ENCODE measurements at places on chromosomes 13 and 19.

- no peak for DNase-seq
These were observed 318.7 kb upstream of the KLF12 start for GRCh38 chr13:74452881-74453280.

DNA sequence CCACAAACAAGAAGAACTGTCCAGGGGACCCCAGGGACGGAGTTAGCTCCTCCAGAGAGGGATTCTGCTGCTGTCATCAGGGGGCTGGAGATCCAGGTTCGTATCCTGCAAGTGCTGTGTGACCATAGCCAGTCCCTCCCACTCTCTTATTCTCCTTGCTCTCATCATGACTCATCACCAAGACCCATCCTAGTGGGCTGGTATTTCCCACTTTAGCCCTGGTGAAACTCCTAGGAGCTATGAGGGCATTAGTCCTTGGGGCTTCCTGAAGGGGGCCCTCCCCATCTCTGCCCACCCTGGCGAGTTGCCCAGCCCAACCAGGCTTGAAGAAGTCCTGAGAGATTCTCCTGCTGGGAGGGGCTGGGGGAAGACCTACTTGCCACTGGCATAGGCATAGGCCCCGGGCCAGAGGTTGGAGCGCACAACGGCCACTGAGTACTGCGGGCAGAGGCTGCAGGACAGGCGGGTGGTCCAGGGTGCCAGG lies 7.5 kb upstream of the DMWD start:
- no peak for DNase-seq

DNA sequence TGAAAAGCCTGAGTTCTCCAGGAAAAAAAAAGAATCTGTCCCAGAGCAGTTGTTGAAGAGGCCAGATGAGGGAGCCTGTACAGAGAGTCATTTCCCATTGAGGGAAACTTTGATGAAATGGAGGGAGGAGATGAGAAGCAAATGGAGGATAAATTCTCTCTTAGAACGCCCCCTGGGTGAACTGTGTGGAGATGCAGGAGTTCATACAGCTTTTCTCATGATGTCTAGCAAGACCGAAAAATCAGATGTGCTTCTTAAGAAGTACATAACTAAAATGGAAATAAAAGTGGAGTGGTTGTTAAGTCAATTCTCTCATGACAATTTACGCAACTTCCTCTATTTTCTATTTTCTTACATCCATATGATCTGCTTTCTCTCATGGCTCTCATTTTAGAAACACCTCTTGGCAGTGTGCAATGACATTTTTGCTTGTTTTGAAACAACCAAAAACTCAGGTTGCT lies 1263.1 kb downstream of the PCDH9 start:
- DNase-seq = no peak

DNA sequence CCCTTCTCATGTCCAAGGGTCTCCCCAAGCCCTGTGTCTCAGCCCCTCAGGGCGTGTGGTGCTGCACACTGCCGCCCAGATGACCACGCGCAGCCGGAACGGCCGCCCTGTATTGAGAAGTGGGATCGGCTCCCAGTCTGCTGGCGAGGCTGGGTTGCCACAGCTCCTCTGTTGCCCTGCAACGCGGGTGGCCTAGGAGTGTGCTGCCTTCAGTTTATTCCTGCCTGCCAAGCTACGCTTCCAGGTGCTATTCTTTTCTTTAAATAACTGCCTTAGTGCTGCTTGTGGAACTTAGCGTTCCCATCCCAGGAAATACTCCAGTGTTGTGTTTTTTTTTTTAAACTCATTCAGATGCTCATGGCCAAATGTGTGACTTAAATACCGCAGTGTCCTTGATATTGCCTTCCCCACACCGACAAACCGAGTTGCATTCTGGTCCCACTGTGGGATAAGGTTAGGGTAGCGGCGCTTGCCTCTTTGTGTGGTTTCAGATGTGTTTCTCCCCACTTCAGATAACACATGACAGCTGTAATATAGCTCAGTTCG lies 16.6 kb downstream of the ACTN4 start:
- DNase-seq = no peak

GRCh38 chr13:29287237-29287636 lies 308.3 kb downstream of the SLC7A1 start:
- no peak for DNase-seq

DNA sequence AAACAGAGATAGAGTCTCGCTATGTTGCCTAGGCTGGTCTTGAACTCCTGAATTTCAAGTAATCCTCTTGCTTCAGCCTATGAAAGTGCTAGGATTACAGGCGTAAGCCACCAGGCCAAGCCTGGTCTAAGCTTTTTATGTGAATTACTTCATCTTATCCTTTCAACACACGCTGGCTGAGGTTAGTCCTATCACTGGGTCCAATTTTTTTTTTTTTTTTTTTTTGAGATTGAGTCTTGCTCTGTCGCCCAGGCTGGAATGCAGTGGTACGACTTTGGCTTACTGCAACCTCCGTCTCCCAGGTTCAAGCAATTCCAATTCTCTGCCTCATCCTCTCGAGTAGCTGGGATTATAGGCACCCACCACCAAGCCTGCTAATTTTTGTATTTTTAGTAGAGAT lies 10.4 kb downstream of the MYO1F start:
- no peak for DNase-seq

DNA sequence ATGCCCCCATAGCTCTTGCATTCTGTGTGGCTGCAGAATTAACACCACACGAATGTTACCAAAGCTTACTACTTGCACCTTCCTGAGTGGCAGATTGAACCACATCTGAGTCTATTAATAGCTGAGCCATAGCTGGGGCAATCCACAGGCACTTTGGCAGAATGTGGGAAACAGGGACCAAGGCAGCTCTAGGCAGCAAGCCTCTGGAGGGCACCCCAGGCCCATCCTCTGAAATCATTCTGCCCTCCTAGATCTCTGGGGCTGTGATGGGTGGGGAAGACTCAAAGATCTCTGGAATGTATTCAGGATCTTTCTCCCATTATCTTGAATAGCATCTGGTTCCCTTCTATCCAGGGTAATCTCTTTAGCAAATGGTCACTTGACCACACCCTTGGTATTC lies 139.3 kb downstream of the TNFRSF19 start:
- no peak for DNase-seq

GRCh38 chr13:24224232-24224680 lies 63.7 kb downstream of the SPATA13 start:
- no peak for DNase-seq

DNA sequence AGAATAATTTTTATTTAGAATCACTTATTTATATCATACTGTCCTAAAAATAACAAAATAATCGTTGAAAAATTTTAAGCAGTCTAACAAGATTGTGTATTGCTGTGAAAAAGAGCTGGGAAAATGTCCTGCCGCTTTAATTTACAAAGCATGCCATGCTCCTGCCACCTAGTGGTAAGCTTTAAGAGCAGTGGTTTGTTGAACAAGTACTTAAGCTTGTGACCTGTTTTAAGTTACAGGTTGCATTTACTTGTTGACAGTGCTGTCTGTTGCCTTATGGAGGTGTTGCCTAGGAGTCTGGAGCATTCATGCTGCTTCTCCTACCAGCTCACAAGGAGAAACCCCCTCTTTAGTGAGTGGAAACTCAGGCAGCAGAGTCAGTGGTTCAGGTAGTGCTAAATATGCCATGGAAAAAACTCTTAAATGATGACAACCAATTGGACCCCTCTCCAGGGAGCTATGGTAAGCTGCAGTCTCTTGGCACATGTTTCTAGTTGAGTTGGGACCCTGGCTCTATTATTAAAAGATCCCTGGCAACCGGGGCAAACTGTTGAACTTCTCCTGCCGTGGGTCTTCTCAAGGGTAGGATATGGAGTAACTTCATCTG lies 68.4 kb downstream of the SPATA13 start:
- peak; percentile 43 for DNase-seq

DNA sequence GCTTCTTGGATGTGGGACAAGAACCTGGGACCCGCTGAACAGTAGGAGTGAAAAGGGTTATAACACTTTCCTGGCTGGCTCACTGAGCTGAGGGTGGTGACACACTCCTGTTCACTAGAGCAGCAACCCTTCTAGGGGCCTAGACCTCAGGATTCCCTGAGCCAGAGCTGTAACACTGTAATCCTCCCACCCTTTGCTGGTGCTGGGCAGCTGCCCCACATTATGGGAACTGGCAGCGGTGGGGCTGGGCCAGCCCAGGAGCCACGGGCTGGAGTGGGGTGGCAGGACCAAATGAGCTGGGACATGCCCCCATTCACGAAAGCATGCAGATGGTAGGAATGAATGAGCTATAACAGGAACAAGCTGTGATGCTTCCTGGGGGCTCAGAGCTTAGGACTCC lies 110.6 kb downstream of the B3GLCT start:
- DNase-seq = no peak

- DNase-seq = no peak
These were observed 77.5 kb downstream of the GPC6 start for GRCh38 chr13:93304134-93304533.

- no peak for DNase-seq
These were observed 179.4 kb downstream of the FGF9 start for GRCh38 chr13:21850013-21851006.

GRCh38 chr13:37613236-37613635 lies 14.7 kb upstream of the POSTN start:
- DNase-seq = no peak

DNA sequence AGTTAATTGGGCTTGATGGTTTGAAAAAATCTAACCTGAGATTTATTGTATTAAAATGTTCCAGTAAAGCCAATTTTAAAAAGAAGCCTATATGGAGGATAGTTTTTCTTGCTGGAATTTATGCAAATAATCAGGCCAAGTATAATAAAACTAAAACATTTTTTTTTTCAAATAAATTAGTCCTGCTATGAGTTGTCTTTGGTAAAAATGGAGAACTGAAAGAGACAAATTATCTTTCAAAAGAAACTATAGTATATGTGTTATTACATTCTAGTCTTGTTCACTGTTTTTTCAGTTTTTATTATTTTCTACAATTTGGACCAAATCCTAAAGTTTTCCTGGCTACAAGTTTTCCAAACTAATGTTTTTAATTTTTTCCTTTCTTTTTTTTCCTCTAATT lies 468.9 kb downstream of the UQCRFS1 start:
- DNase-seq = no peak

DNA sequence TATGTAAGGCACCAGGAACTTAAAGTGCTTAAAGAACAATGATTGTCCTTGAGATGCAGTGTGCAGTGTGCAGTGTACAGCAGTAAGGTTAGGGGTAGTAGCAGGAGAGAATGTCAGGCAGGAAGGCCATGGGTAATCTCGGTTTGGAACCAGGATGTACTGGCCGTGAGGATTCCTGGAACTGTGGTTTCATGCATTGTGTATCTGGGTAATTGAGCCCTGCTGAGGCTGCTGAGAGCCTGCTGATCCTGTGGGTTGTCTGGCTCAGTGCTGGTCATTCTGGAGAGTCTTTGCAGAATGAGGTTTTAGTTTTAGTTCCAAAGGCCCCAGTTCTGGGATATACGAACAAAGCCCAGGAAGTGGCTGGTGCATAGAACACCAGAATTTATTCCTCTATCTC lies 71.0 kb downstream of the ZNF568 start:
- no peak for DNase-seq

DNA sequence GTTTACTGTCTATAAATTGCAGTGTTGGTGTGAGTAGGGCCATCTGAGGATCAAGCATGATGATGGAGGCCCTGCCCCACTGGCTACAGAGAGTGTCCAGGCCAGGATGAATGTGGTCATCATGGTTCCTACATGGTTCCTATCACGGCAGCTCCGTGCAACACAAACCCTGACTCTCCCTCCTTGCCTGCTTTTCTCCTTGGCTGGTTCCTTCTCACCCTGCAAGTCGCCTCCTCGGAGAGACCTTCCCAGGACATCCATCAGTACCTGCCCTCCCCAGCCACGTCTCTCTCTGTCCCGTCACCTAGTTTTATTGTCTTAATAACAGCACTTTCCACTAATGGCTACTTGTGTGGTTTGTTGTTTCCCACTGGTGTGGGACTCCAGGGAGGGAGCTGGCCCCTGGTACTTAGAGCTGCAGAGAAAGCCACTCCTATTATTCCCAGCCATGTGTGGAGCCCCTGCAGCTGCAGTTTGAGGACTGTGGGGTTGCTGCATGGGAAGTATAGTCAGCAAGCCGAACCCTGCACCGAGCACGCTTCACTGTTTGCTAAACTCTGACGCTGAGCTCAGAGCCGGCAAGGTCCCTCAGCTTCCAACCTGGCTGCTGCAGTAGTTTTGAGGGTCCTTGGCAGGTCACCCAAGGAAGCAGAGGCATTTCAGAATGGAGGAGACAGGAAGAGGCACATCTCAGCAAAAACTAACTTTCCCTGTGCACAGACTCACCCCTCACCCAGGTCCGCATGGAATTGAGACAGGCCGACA lies 146.4 kb upstream of the VSTM2B start:
- DNase-seq = no peak

DNA sequence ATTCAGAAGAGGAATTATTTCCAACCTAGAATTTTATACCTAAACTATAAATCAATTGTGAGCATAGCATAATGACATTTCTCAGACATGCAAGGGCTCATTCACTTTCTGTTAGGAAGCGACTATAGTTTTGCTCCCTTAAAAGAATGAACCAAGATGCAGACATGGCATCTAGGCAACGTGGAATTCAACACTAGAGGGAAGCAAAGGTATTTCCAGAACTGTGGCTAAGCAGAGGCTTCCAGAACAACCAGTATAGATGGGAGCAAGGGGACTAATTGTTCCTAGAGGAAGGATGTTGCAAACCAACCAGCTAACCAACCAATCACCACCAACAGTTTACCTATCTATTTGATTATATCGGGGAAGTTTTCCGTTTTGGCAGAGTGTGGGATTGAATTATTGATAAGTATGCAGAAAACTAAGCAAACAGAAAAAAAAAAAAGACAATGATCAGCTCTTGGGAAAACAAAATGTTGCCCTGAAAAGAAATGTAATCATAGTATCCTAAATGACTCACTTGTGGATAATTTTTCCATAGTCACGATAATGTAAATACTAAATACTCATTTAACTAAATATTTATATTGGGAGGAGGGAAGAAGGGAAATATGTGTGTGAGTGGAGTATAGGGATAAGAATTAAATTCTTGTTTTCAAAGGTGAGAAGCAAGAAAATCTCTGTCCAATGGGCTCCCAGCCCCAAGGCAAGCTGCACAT lies 21.1 kb downstream of the ARL11 start:
- no peak for DNase-seq

DNA sequence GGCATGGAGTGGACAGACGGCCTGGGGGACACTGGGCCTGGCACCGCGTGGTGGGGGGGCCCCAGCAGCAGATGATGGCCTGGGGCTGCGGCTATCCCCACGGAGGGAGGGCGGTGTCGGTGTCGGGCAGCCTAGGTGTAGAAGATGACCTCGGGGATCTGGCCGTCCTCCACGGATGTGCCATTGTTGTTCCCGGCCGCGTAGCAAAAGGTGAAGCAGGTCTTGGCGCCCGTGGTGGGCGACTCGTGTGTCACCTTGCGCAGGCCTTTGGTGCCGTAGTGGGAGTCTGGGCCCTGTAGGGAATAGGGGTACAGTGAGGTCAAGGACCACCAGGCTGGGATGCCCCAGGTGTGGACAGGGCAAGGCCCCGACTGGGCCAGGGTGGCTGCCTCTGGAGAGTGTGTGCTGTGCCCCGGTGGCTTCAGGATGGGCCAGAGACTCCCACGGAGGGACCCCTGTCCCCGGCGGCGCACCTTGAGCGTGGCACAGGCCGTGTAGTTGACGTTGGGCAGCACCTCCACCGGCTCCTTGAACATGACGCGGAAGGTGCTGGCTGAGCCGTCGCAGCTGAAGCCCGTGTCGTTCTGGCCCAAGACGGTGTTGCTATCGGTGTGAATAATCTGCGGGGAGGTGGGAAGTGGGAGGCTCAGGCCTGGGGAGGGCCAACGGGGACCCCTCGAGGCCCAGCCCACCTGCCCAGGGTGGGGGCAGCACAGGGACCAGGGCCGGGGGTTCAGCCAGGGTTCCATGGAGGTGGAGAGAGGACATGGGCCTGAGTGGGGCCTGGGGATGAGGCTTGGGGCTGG lies 29.0 kb downstream of the BTBD2 start:
- no peak for DNase-seq
